Stomach (tissue), 19 donors: ENCODE measurements at places on chromosomes 6 and 20. TPM values are rescaled to one million over a fixed set of nuclear protein-coding genes. Genes with fewer than 3 reads are reported as not detected.
A peak's percentile ranks its signal among the peaks of the same experiment; 100 is the strongest.

GRCh38 chr6:49550492-49551077 lies at the start of gene C6orf141:
C6orf141 (plus strand) TSS chr6:49550668; CDS start chr6:49550793, 125 bp downstream.
- H3K4me3 ChIP-seq: peak within 1 kb of the TSS; percentile 40
- peak; percentile 31 for DNase-seq

DNA sequence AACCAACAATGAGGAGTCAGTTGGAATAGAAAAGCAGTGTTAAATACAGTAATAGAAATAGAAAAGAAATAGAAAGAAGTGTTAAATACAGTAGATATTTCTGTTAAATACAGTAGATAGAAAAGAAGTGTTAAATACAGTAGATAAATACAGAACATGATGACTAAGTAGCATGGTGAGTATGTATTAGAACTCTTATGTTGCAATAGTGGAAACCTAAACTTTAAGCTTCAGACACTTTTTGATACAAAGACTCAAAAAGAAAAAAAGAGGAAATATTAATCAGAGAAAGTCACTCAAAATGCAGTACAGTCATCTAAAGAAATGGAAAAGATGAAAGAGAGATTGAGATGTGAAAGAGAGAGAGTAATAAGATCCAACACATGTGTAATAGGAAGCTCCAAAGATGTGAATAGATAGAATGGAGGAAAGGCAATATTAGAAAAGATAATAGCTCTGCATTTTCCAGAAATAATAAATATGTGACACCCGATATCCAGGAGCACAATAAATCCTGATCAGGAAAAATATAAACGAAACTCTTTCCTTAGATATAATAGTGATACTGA lies 131.5 kb upstream of the KCNK16 start:
- H3K36me3 ChIP-seq: no peaks in the 10 kb centered on the region
- no peaks in the 10 kb centered on the region for H3K27me3 ChIP-seq
- H3K4me3 ChIP-seq: no peak overlapping the region
- H3K4me1 ChIP-seq: no peaks in the 10 kb centered on the region
- no peak for DNase-seq

GRCh38 chr6:25035174-25035511 lies 99.4 kb upstream of the RIPOR2 start:
- no peaks in the 10 kb centered on the region for H3K36me3 ChIP-seq
- H3K27me3 ChIP-seq: no peaks in the 10 kb centered on the region
- H3K27ac ChIP-seq: peak overlapping the region; percentile 16
- DNase-seq: no peak
- peaks cover 20% of the 10 kb centered on the region for H3K4me1 ChIP-seq

GRCh38 chr6:23349521-23350147 lies 776.4 kb upstream of the NRSN1 start:
- H3K4me3 ChIP-seq: no peak overlapping the region
- no peaks in the 10 kb centered on the region for H3K27me3 ChIP-seq
- no peak for DNase-seq
- H3K4me1 ChIP-seq: no peaks in the 10 kb centered on the region

- no peaks in the 10 kb centered on the region for H3K27me3 ChIP-seq
- H3K4me3 ChIP-seq: no peak overlapping the region
- no peak overlapping the region for H3K27ac ChIP-seq
- no peaks in the 10 kb centered on the region for H3K4me1 ChIP-seq
Observed at GRCh38 chr6:34031625-34032383, 114.1 kb downstream of the GRM4 start.

GRCh38 chr6:96157018-96157565 lies 141.3 kb downstream of the FUT9 start:
- no peaks in the 10 kb centered on the region for H3K27me3 ChIP-seq
- peak overlapping the region; percentile 13 for H3K27ac ChIP-seq
- no peaks in the 10 kb centered on the region for H3K36me3 ChIP-seq
- no peak overlapping the region for H3K4me3 ChIP-seq
- H3K4me1 ChIP-seq: peaks cover 4% of the 10 kb centered on the region
- DNase-seq: no peak

The ARID1B gene
- total RNA-seq: 142 TPM

The HTR1E gene
- 4.1 TPM for total RNA-seq

The RHAG gene
- not detected for total RNA-seq
